ENCODE measurements at places on chromosomes 6 and 20. TPM values are rescaled to one million over a fixed set of nuclear protein-coding genes. Genes with fewer than 3 reads are reported as not detected.
A peak's percentile ranks its signal among the peaks of the same experiment; 100 is the strongest.

- H3K4me1 ChIP-seq = no peaks in the 10 kb centered on the region
- no peak for DNase-seq
- H3K36me3 ChIP-seq = no peaks in the 10 kb centered on the region
- no peaks in the 10 kb centered on the region for H3K27me3 ChIP-seq
These were observed 13.0 kb upstream of the NRM start for GRCh38 chr6:30703821-30704220.

GRCh38 chr6:111941686-111942330 is 68.6 kb upstream of the FYN start:
- no peak overlapping the region for H3K4me3 ChIP-seq
- H3K27me3 ChIP-seq = no peaks in the 10 kb centered on the region
- H3K4me1 ChIP-seq = no peaks in the 10 kb centered on the region
- no peaks in the 10 kb centered on the region for H3K36me3 ChIP-seq
- H3K27ac ChIP-seq = no peak overlapping the region

DNA sequence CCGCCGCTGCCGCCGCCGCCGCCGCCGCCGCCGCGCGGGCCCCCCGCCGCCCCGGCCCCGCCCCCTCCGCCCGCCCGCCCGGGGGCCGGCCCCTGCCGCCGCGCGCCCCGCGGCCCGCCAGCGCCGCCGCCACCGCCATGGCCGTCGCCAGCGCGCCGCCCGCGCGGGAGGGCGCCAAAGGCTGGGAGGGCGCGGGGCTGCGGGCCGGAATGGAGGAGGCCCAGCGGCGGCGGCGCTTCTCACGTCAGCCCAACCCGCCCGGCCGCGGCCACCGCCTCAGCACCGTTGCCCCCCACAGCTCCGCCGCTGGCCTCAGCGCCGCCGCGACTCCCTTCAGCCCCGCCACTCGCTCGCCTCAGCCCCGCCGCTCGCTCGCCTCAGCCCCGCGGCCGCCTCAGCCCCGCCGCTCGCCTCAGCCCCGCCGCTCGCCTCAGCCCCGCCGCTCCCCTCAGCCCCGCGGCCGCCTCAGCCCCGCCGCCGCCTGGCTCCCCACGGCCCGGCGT is 258 bp downstream of the PHF10 start:
- DNase-seq = peak; percentile 66
- peaks cover 15% of the 10 kb centered on the region for H3K36me3 ChIP-seq
- H3K27me3 ChIP-seq = no peaks in the 10 kb centered on the region
- peak overlapping the region; percentile 55 for H3K4me3 ChIP-seq
- H3K27ac ChIP-seq = no peak overlapping the region

GRCh38 chr6:88360203-88360797 is 194.2 kb upstream of the CNR1 start:
- no peak for DNase-seq
- H3K4me1 ChIP-seq = no peaks in the 10 kb centered on the region
- H3K27ac ChIP-seq = no peak overlapping the region
- no peaks in the 10 kb centered on the region for H3K27me3 ChIP-seq

Gene OPRM1
- total RNA-seq = not detected

Gene TOX2
- total RNA-seq = 54.1 TPM
